ENCODE measurements at places on chromosomes 1 and 21.
A peak's percentile ranks its signal among the peaks of the same experiment; 100 is the strongest.

- no peak for DNase-seq
Observed at GRCh38 chr1:64519901-64520300, 50.0 kb downstream of the CACHD1 start.

DNA sequence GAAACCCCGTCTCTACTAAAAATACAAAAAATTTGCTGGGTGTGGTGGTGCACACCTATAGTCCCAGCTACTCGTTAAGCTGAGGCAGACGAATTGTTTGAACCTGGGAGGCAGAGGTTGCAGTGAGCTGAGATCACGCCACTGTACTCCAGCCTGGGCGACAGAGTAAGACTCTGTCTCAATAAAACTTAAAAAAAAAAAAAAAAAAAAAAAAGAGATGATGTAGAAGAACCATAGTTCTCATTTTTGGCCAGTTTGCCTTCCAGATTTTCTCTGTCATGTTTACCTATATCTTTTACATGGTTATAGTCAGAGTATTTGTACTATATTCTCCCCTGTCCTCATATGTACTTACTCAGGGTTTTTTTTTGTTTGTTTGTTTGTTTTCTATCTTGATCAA is 53.6 kb downstream of the UCK2 start:
- DNase-seq, result no peak

DNA sequence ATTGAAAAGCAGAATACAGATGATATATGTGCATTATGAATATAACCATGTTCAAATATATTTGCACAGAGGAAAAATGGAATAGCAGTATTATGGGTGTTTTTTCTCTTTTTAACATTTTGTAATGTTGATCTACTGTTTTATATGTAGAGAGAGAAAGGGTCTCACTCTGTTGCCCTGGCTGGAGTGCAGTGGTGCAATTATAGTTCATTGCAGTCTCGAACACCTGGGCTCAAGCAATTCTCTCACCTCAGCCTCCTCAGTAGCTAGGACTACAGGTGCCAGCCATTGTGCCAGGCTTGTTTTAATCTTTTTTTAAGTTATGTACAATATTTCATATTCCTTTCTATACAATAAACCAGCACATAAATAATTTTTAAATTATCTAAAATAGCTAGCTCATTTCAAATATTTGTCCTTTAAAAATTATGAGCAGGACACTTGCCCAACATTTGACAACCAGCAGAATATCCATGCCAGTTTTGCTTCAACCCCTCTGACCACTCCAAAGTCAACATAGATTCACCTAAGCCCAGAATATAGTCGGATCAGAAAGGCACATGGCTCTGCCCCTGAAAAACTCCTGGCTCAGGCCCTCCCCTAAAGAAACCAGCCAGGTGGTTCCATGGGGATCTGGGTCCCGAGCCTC is 29.8 kb downstream of the ZNF281 start:
- no peak for DNase-seq

GRCh38 chr1:220690140-220691052 is at the start of gene C1orf115:
Gene C1orf115 (plus strand): TSS chr1:220690363. CDS start chr1:220690403, 40 bp downstream.
- DNase-seq, result peak; percentile 79

DNA sequence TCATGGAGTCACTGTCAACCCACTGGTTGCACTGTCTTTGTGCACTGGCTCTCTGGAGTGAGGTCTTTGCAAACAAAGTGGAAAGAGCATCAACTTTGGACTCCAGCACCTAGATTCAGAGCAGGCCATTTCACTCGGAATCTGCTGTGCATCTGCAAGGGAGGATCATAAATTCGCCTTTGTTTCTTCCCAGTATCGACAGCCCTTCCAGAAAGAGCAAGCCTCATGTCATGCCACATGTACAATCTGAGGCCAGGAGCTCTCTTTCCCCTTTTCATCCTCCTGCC is 853 bp upstream of the PCSK9 start:
- no peak for DNase-seq

DNA sequence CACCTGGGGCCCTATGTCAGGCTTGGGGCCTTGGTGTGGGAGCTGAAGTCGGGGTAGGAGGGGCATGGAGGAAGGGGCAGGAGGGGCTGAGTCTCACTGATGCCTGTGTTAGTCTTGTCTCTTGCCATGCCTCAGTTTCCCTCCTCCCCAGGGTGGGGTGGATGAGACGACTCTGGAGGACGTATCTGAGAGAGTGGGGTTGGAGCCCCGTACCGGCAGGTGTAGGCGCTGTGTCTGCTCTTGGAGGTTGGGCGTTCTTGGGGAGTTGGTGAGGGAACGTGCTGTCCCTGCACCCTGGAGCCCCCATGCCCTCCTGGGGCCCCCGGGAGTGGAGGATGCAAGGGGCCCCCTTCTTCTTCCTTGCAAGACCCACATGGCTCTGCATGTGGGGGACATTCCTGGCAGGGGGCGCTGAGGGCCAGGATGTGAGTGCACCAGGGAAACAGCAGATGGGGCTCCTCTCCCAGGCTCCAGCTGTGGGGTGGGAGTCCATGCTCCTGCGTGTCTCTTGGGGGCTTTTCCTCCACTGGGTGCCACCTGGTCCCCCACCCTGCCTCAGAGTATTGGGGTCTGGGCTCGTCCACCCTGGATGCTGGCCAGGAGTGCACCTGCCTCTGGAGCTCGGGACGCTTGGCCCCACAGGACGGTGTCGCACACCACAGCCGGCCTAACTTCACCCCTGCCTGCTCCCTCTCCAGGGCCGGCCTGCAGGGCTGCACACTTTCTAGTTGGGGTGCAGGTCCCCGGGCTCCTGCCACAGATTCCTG is 1.4 kb upstream of the TNFRSF14 start:
- DNase-seq, result no peak

GRCh38 chr1:201640624-201641023 is 101.7 kb downstream of the NAV1 start:
- DNase-seq, result peak; percentile 80

- DNase-seq, result no peak
Observed at GRCh38 chr1:201673093-201673492, 134.2 kb downstream of the NAV1 start.

GRCh38 chr1:24795236-24795635 is 50.0 kb downstream of the CLIC4 start:
- DNase-seq, result no peak

DNA sequence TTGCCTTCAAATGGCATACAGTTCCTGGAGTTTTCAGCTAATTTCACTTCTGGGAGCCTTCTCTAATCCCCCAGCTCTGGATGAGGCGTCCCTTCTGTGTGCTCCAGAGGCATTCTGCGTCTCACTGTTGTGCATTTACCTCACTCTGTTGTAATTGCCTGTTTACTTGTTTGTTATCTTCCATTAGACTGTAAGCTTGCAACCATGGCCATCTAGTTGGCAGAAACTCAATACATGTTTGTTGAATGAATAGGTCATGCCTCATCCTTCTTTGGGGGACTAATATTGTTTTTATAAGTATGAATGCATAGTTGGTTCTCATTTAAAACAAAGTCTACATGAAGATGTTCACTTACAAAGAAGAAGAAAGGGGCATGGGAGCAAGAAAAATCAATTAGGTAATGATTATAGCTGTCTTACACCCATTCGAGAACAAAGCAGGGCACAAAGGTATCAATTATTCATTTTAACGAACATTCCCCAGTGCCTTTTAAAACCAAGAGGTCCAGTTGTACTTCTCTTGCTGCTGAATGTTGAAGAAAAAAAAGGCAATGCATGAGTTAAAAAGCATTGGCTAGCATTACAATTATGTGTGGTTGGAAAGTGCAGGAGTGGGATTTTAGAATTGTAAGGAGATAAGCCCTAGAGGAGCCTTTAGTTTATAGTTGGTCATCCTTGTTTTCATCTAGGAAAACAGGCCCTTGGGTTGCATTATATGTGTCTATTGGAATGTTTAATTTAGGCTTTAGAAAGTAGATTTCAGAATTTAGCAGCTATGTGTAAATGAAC is 6.0 kb downstream of the RGL1 start:
- DNase-seq, result no peak

DNA sequence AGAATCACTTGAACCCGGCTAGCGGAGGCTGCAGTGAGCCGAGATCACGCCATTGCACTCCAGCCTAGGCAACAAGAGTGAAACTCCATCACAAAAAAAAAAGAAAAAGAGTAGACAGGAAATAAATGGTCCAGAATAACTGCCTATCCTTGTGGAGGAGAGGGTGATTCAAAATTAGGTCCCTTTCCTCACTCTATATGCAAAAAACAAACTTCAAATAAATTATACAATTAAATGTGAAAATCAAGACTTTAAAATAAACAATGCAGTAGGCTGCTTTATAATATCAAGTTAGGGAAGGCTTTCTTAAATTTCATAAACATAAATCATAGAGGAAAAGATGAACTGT is 26.4 kb downstream of the MRPL39 start:
- no peak for DNase-seq

- no peak for DNase-seq
Observed at GRCh38 chr1:36253161-36253862, 29.1 kb downstream of the THRAP3 start.

- DNase-seq, result no peak
Observed at GRCh38 chr1:115332813-115333608, 5.0 kb downstream of the NGF start.

- no peak for DNase-seq
Observed at GRCh38 chr1:55808263-55808662, 593.1 kb upstream of the USP24 start.

GRCh38 chr21:22725436-22725835 is 1727.2 kb downstream of the NCAM2 start:
- no peak for DNase-seq

GRCh38 chr1:41327383-41327999 is 33.7 kb upstream of the FOXO6 start:
- DNase-seq, result no peak

DNA sequence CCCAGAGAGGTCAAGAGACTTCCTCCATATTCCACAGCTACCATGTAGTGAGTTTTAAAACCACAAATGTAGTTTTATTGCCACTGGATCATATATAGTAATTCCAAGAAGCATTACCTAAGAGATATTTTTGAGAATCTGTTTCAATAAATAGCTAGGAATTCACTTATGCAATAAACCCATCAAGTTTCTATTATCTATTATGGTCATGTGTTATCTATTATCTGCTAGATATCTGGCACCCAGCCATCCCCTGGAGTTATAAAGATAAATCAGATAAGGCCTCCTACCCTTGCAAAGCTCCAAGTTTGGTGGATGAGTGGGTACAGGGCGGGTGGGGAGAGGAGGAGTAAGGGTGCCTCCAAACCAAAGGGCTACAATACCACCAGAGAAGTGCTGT is 10.3 kb upstream of the VWA5B1 start:
- no peak for DNase-seq

- no peak for DNase-seq
Observed at GRCh38 chr21:35294231-35294898, 245.3 kb upstream of the RUNX1 start.

- DNase-seq, result no peak
Observed at GRCh38 chr21:33936301-33937038, 20.9 kb upstream of the ATP5PO start.

DNA sequence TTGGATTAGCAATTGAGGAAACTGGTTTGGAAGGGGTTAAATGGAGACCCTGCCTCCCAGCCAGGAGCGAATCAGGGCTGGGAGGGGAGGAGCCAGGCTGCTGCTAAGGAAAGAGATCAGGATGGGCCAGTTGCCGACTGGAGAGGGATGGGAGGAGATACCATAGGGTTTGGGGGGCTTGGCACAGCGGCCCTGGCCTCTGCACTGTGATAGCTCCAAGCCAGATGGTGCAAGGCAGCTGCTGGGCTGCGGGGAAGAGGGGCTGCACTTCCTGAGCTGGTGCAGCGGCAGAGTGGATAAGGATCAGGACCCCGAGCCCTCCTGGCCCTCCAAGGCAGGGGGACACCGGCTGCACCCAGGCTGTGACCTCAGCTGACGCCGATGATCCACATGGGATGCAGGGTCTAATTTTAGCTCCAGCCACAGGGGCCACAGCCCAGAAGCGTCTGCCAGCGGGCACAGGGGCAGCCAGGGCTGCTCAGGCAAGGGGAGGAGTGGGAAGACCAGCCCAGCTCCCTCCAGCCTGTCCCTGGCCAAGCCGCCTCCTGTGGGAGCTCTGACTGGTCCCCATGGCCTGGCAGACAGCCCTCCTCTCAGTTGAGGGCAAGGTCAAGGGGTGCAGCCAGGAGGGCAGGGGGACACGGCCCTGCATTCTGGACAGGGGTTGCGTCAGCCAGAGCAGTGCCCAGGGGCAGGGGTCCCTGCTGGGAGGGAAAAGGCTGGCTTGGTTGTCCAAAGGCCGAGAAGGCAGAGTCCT is at the start of gene EXTL1:
Gene EXTL1, plus strand, starts transcription at position 129 of the 757 bp plus-strand sequence. CDS start 872 bp downstream, outside the sequence.
- DNase-seq, result no peak

- no peak for DNase-seq
Observed at GRCh38 chr1:159881622-159882526, 18.1 kb downstream of the CFAP45 start.

DNA sequence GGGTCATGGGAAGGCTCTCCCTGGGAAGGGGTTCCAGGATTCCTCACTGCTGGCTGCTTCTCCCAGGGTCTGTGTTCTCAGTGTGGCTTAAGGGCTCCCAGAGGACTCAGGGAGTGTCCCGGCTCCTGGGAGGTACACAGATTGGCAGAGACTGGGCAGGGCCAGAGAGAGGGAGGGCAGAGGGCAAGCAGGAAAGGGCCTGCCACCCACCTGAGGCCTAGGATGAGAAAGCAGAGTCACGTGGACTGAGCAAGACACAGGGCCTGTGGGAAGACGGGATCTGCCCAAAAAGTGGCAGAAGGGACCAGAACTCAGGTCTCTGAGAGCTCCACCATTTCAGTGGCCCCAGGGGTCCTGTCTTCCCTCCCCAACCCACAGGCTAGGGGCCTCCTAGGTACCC is 871 bp downstream of the SLFNL1 start:
- DNase-seq, result no peak

GRCh38 chr1:30880678-30881318 is 27.8 kb downstream of the SDC3 start:
- DNase-seq, result no peak

DNA sequence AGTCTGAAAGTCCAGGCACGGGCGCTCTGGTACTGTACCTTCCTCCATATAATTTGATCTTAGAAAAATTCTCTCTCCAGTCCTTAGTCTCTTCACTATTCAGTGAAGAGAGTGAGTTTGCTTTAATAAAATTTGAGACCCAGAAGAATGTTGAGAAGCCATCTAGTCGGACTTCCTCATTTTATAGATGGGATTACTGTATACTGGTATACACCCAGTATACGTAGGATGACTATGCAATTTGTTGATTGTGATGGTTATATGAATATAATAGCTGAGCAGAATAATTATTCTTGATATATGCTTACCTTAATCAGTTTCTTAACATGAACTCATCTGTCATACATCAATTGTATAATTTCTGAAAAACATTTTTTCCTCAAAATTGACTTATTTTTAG is 328.0 kb upstream of the B3GALT2 start:
- DNase-seq, result no peak

- no peak for DNase-seq
Observed at GRCh38 chr21:16310176-16310575, 580.4 kb downstream of the USP25 start.
